MG63 (cell line): ENCODE measurements at places on chromosomes 11 and 22. TPM values are rescaled to one million over a fixed set of nuclear protein-coding genes. Genes with fewer than 3 reads are reported as not detected.
A peak's percentile ranks its signal among the peaks of the same experiment; 100 is the strongest.

LRRC74B gene
- total RNA-seq, result not detected in 2 replicates

DRD4 gene
- not detected in 2 replicates for total RNA-seq

NUDT8 gene
- 15.0 TPM in 1 of 2 replicates, not detected in the other for total RNA-seq

KRTAP5-2 gene
- total RNA-seq, result not detected in 2 replicates

CBL gene
- total RNA-seq, result 5.7 and 6.2 TPM in 2 replicates

PCSK7 gene
- total RNA-seq, result 24.9 and 26.7 TPM in 2 replicates

BARX2 gene
- total RNA-seq, result not detected in 2 replicates

NCAM1 gene
- total RNA-seq, result 6.2 and 11.2 TPM in 2 replicates

GRCh38 chr11:30635401-30635989 is 49.3 kb upstream of the MPPED2 start:
- no peak for DNase-seq

GRCh38 chr11:68843703-68844312 is 2.1 kb upstream of the CPT1A start:
- DNase-seq, result no peak

DNA sequence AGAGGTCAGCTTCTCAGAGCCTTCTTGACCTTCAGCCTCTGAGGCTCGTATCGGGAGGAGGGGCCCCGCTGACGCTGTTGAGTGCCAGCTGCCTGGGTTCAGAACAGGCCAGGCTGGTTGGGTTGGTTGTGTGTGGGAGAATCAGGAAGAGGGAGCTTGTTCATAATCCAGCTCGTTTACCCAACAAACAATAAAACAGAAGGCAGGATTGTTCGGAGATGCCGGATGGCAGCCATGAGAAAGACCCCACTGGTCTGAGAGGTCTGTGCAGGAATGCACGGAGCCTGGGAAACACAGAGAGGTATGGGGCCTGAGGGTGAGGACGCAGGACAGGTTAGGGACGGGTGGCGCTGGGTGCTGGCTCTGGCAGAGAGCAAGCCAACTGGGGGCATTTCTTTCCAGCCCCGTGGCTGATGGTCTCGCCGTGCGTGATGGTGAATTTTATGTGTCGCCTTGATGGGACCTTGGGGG is 31.6 kb upstream of the SHANK2 start:
- no peak for DNase-seq

DNA sequence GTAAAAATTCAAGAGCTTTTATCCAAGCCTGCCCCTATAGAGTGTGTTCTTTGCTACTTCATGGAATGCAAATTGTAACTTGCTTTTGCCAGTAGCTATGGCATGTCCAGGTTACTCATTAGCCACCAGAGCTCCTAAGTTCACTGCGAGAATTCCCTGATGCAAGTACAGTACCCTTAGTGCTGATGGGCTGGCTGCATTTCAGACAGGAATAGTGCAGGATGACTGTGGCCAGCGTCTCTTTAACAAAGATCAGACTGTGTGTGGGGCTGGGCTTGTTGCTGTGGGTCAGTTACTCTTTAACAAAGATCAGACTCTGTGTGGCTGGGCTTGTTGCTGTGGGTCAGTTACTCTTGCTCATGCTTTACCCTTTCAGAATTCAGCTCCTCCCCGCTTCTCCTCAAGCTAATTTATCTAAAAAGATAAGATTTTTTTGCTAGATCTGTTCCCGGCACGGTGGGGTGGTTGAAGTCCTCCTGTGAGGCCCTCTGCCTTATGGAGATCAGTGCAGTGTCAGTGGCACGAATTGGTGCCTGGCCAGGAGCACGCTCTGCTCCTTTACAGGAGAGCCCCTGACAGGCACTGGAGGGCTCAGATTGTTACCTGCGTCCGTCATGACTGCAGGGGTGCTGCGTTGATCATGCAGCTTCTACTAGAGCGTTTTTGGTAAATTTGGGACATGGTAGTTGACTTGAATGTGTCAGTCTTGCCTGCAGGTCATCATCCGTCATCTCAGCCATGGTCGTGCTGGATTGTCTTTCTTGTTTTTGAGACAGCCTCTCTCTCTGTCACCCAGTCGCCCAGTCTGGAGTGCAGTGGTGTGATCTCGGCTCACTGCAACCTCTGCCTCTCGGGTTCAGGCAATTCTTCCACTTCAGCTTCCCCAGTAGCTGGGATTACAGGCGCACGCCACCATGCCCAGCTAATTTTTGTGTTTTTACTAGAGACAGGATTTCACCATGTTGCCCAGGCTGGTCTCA is 27.0 kb downstream of the AP2A2 start:
- no peak for DNase-seq

GRCh38 chr22:22748756-22749155 is 104.3 kb downstream of the GGTLC2 start:
- no peak for DNase-seq

DNA sequence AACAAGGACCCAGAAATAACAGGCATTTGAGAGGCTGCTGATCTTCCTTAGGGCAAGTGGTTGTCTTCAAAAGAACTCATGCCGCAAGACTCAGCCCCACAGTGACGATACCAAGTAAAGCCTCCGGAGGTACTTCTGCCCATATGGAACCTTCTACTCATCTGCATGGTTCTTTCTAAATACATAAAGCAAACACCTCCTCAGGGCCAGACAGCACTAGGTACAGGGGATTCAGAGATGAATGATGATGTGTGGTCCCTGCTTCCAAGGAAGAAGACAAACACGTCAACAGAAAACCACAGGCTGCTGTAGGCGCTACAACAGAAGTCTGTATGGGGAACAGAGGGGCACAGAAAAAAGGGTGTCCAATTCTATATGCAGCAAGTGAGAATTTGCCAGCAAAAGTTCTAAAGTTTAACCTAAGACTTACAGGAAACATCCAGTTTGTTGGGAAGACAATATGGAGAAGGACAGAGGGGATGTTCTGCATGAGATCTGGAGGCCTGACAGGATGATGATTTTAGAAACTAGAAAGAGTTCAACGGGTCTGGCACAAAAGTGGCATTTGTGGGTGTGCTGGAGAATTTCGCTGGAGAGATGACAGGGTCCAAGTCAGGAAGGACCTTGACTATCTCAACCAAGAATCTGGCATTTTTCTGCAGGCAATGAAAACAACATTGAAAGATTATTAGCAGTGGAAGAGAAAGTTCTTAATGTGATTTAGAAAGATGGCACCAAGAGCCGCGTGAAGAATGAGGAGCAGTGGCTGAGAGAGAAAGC is 23.7 kb downstream of the JAML start:
- DNase-seq, result no peak

GRCh38 chr11:129955282-129955681 is 47.4 kb downstream of the PRDM10 start:
- DNase-seq, result no peak

DNA sequence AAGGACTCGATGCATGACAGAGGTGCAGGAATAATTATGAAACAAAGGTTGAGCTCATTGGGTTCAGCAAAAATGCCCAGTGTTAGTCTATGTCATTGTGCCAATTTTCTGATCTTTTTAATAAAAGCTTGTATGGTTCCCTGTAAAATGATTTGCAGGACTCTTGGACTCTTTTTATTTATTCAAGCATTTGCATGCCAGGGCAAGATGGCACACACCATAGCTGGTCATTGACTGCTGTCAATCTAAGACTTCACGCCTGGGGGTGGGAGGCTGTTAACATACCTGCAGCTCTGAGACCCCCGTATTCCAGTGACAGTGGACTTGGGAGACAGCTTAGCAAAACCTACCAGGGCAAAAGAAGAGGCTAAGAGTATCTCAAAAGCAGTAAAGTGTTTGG is 32.0 kb upstream of the ANO1 start:
- DNase-seq, result no peak

- DNase-seq, result no peak
These were observed 23.3 kb upstream of the WEE1 start for GRCh38 chr11:9550191-9550628.

- DNase-seq, result no peak
These were observed 23.0 kb downstream of the C22orf23 start for GRCh38 chr22:37930270-37930951.

- no peak for DNase-seq
These were observed 143.6 kb upstream of the POU2AF2 start for GRCh38 chr11:111101881-111102280.

DNA sequence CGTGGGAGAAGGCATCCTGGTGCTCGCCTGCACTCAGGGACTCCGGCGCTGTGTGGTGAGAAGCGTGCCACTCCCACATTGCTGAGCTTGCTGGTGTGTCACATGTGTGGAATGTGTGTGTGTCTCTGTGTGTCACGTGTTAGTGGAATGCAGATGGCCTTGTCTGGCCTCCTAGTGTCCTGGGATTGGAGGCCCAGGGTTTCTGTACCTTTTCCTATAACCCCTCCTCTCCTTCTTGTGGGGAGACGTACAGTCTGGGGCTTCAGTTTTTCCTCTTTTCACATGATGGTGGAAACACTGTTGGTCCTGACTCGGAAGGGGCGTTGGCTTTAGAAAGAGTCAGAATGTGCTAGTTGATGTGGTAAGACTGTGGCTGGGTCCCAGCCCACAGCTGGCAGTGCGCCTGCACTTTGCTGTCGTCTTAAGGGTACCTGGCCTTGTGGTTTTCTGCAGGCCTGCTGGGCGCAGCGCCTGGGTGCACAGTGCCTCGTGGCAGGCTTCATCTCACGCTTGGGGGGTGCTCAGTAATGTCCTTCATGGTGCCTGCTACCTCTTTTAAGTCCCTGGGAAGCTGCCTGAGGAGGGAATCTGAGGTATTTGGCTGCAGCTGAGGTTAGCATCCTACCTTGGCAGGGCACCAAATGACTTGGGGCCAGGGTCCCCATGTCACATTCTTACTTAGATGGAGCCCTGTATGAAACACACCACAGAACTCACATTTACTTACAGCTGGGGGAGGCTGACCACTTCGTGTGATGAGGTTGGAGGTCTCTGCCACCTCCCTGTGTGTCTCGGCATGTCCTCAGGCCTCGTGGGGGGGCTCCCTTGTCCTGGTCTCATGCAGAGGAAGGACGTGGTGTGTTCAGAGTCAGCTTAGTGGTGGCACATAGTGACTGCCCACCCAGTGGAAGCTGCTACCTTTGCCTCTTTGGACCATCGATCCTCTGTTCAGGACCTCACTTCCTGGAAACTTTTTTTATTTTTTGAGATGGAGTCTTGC is 61.9 kb downstream of the MED15 start:
- peak; percentile 84 for DNase-seq

DNA sequence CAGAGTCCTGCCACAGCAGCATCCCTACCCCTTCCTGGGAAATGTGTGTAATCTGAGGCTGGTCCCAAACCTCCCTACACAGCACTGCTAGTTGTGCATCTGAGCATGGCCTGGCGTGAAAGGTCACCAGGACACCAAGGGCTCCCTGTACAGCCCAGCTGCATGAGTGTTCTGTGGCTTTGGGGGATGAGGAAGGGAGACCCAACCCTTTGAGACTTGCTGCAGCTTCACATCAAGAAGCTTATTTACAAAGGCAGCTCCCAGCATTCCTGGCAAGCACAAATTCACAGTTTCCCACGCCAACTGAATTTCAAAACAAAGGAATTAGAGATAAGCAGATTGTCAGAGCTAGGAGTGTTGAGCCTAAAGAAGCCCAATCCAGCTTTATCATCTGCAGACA is 32.2 kb downstream of the CSNK2A3 start:
- DNase-seq, result no peak

GRCh38 chr11:44709281-44709562 is 17.5 kb upstream of the TSPAN18 start:
- no peak for DNase-seq

DNA sequence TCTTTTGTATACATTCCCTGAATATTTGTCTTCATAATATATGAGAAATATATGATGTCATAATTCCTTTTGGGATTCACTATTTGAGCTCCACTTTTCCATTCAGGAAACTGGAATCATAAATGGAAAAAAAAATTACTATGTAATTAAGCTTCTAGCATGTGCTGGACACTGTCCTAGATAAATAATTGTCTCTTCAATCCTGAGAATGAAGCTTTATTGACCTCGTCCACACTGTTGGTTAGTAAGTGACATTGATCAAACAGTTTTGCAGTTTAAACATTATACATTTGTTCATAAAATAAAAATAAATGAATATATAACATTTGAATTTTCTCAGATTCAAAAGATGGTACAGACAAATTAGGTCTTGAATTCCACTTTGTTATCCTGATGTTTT is 1691.2 kb downstream of the LRRC4C start:
- no peak for DNase-seq

- no peak for DNase-seq
These were observed 45.3 kb downstream of the ZBTB44 start for GRCh38 chr11:130269326-130269943.

DNA sequence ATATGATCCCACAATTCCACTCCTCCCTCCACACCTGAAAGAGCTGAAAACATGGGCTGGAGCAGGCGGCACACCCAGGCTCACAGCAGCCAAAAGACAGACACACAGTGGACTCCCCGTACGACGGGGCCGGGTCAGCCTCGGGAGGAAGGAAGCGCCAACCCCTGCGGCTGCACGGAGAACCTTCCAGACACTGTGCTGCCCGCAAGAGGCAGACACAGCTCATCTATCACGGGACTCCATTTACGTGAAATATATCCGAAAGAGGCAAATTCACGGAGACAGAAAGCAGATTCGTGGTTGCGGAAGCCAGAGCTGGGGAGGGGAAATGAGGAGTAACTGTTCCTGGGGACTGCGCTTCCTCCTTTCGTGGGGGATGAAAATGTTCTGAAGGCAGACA is 165.0 kb downstream of the BRD1 start:
- no peak for DNase-seq

DNA sequence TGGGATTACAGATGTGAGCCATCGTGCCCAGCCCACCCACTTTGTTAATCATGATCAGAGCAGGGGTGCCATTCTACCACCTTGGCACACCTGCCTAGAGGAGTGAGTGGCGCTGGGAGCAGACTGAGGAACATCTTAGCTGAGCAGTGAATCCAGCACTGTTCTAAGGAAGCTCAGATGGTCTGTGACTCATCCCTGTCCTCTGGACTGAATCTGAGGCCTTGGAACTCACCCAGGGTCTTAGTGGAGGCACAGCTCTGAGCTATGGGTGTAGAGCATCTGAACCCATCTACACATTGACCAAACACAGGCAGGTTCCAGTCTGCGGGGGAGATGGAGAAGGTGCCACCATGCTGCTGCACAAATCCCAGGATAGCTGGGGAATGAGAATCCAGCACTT is 14.9 kb downstream of the PGAP2 start:
- peak; percentile 66 for DNase-seq

GRCh38 chr22:35381424-35382009 is 621 bp downstream of the HMOX1 start:
- no peak for DNase-seq

DNA sequence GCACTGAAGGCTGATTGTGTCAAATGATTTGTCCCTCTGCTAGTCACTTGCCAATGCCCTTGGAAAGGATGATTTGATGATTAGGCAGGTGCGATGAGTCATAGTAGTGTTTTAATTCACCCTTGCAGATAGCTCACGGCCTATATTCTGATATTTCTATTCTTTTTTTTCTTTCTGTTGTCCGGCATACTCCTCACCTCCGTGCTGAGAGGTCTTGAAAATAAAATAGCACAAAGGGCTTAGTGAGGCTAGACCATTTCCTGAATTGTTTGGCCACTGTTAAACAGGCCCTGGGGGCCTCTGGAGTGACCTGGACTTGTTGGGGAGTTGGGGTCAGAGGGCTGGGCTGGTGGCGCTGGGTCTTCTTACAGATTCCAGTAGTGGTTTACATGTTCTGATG is 99.8 kb downstream of the ZBTB16 start:
- DNase-seq, result no peak
